ENCODE measurements at places on chromosomes 1 and 21.

DNA sequence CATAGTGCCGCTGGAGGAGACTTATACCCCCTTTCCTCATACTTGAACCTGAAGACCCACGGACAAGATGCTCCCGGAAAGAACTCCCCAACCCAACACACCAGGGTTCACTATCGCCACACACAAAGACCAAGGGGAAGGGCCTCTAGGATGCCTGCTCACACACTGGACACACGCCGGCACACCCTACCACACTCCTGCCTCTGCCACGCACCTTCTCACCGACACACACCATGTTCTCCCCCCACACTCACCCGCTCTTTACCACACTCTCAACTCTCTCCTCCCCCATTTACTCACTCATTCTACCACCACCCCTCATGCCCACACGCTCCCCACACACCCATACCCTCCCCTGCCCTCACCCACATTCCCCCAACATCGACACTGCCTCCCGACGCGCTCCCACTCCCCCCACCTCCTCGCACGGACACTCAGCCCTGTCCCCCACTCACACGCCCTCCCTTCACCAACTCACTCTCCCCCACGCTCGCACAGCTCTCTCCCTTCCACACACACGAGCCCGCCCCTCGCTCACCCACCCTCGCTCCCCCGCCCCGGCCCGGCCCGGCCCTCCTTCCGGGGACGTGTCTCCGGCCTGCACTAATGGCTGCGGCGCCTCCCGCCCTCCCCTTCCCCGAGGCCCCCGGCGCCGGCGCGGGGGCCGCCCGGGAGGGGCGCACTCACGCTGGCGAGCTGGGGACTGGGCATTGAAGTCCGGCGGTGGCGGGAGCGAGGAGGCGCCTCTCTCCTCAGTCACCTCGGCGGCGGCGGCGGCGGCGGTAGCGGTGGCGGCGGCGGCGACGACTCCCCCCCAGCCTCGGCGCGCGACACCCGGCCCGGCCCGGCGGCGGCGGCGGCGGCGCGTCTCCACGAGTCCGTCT lies 626 bp downstream of the PTP4A2 start:
- peak; percentile 91 for DNase-seq

DNA sequence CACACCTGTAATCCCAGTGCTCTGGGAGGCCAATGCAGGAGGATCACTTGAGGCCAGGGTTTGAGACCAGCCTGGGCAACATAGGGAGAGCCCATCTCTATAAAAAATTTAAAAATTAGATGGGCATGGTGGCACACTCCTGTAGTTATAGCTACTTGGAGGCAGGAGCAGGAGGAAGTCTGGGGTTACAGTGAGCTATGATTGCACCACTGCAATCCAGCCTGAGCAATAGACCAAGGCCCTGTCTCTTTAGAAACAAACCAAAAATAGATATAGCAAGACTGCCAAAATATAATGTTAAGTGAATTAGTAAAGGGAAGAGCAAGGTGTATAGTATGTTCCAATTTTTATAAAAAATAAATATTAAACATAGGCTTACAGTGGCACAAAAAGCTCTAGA lies 28.8 kb downstream of the PLEKHO1 start:
- no peak for DNase-seq

- DNase-seq, result no peak
These were observed 122.2 kb upstream of the HOOK1 start for GRCh38 chr1:59692591-59692990.

DNA sequence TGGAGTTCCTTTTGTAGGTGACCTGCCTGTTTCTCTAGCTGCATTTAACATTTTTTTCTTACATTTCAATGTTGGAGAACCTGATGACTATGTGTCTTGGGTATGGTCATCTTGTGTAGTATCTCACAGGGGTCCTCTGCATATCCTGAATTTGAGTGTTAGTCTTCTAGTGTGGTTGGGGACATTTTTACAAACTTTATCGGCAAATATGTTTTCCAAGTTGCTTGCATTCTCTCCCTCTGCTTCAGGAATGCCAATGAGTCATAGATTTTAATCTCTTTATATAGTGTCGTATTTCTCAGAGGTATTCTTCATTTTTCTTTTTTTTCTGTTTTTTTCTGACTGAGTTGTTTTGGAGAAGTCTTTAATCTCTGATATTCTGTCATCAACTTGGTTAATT lies 684.0 kb downstream of the NCAM2 start:
- no peak for DNase-seq

DNA sequence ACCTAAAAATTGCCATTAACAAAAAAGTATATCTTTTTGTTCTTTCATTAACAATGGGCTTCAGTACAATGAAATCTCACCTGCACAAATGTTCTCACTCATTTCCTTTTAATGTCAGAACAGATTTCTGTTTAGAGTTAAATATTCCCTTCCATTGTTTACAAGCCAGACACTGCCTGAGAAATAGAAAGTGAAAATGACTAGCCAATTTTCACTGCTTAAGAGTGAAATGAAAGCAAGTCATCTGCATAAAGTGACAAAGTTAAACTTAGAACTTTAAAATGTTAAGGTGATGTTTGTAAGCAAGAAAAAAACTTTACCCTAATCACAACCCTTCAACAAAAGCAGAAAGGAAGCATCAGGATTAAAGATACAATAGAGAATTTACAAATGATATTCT lies 27.5 kb downstream of the COA6 start:
- DNase-seq, result no peak

DNA sequence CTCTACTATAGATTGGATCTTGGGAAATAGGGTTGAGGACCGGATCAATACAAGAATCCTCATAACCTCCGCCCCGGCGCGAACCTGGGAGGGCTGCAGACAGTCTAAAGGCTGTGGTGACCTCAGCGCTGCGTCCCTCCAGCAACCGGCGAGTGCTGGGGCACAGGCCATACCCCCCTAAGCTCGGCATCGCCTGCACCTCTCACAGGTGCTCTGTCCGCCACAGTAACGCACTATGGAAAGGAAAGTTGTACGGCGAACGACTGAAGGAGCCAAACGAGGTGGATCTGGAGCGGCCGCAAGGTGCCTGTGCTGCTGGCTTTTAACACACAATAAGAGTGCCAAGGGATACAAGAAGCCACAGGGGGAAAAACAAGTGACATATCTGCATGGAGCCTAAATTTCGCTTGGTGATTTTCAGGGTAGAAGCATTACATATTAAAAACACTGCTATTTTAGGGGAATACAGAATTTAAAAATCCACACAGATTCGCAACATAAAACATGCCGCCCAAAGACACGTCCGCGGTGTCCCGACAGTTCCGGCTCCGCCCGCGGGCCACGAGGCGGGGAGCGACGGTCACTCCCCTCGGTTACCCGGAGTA lies 1.4 kb upstream of the RBM15 start:
- DNase-seq, result peak; percentile 22

DNA sequence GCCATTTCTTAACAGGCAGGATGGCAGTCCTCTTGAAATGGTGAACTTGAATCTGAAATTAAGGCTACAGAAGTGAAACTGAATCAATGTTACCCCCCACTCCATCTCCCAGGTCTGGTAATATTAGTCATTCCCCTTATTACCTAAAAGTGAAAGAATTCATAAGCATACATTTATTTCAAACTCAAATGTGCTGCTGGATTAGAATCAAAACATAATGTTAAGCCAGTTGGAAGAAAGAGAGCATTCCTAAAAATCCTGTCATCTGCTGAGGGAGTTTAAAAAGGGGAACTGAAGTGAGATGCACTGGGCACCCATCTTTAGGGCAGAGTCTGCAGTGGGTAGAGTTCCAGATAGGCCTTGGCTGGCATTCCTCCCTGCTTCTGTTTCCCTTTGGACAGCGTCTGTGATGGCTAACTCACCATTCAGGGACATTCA lies 17.4 kb downstream of the KIAA0319L start:
- DNase-seq, result no peak

- peak; percentile 7 for DNase-seq
These were observed 9.1 kb downstream of the CDKN2C start for GRCh38 chr1:50978852-50979781.

GRCh38 chr1:8782001-8782620 lies 35.3 kb downstream of the RERE start:
- DNase-seq, result no peak

- DNase-seq, result no peak
These were observed 184.3 kb downstream of the PATJ start for GRCh38 chr1:61926597-61926996.

GRCh38 chr1:47732489-47732888 lies 264.7 kb downstream of the TRABD2B start:
- DNase-seq, result no peak

- DNase-seq, result no peak
These were observed 23.0 kb upstream of the DNAJC11 start for GRCh38 chr1:6724517-6725141.

- no peak for DNase-seq
These were observed 865 bp downstream of the ATP5IF1 start for GRCh38 chr1:28236656-28237322.

DNA sequence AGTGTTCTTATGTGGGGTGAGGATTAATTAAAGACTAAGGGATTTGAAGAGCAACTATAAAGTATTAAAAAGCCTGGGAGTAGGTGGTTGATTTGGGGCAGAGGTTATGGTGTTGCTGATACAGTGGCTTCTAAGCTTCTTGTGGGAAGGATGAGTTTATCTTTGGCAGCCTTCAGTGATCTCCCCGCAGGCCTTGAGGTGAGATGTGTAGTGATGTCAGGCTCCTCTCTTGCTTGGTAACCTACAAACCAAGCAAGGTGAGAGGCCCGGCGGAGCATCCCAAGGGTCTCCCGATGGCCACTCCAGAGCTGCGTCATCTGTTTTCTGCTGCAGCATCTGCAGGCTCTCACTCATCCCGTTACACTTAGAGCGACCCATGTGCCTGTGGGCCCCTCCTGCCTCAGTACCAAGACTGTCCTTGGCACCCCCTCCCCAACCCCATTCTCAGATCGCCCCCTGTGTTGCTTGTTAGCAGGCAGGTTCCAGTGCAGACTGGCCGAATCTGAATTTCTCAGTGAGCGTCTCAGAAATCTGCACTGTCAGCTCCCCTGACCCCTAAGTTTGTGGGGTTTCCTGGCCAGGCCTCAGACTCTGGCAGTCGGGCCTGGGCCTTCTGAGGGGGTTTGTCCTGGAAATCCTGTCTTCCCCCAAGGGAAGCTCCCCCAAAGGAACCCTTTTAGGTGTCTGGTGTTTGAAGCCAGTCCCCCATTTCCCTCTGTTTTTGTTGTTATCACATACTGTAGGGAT lies 77.9 kb downstream of the GALNT2 start:
- no peak for DNase-seq

- DNase-seq, result peak; percentile 46
These were observed 30.7 kb downstream of the NOL9 start for GRCh38 chr1:6523566-6523965.

- DNase-seq, result no peak
These were observed 48.9 kb upstream of the LPGAT1 start for GRCh38 chr1:211879475-211879874.

DNA sequence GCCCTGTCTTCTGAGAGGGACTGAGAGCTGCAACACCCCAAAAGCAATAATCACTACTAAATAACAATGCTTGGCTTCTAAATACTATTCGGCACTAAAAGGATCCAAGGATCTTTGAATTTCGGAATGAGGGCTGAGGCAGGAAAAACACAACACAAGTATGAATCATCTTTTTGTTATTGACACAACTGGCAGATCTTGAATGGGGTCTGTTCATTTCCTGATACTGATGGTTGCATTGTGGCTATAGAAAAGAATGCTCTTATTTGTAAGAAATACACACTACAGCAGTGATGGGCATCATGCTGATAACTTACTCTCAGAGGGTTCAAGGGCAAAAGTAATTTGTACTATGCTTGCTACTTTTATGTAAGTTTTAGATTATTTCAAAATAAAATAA lies 149.2 kb upstream of the PLD5 start:
- peak; percentile 76 for DNase-seq

DNA sequence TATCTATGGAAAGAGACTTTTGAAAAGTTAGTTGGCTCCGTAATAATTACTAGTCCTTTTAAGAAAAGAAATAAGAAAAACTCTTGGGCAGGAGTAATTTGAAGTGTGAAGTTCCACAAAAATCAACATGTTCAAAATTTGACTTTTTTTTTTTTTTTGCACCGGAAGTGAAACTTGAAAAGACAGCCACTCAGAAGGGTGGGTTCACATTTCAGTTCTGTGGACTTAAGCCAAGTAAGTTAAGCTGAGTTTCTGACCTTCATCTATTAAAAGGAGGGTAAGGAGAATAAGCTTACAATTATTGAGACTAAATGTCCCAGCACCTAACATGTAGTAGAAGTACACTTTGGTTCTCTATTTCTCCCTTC lies 11.0 kb downstream of the RO60 start:
- no peak for DNase-seq

- DNase-seq, result no peak
These were observed 96.8 kb downstream of the XPR1 start for GRCh38 chr1:180728472-180729106.

- DNase-seq, result no peak
These were observed 198.7 kb downstream of the KCNT2 start for GRCh38 chr1:196409586-196409985.

DNA sequence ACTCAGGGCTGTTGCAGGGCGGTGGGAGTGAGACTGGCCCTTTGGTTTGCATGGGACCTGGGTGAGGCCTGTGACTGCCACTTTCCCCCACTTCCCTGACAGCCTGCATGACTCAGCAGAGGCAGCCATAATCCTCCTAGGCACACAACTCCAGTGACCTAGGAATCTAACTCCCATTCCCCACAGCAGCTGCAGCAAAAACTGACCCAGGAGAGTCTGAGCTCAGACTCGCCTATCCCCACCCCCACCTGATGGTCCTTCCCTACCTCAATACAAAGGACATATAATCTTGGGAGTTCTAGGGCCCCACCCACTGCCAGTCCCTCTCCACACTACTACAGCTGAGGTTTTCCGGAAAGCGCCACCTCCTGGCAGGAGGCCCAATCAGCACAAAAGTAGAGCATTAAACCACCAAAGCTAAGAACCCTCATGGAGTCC lies 26.7 kb downstream of the NDC1 start:
- no peak for DNase-seq

GRCh38 chr1:203692565-203693470 lies 66.2 kb downstream of the ATP2B4 start:
- peak; percentile 37 for DNase-seq

- no peak for DNase-seq
These were observed 4.0 kb downstream of the LIX1L start for GRCh38 chr1:145953861-145954260.

DNA sequence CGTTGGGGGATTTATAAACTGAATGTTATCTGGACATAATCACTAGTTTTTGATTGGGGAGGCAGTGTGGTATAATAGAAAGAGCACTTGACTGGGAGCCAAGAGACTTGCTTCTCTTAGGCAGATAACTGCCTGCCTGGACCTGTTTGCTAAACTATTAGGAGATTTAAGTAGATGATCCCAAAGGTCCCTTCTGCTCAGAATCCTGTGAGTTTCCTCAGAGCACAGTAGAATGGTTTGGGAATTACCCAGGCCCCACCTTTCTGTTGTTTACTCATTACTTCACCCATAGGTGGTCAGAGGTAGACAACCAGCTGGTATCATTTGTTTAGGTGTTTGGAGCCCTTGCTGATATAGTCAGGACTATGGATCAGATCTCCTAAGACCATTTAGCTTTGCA lies 10.3 kb upstream of the PODN start:
- no peak for DNase-seq

DNA sequence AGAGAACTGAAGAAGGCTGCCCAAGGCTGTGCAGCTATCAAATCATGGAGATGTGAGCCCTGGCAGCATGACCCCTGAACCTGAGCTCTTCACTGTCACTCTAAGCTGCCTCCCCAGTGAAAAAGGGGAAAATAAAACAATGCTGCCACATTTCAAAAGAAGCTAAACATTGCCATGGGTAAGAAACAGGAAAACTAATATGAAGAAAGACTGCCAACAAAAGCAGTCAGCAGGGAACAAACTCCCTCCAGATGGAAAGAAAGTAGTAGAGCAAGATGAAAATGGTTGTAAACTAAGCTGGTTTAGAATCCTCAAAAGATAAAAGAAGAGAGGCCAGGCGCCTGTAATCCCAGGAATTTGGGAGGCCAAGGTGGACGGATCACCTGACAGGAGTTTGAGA lies 36.2 kb upstream of the CSF1 start:
- DNase-seq, result no peak
